ENCODE measurements at places on chromosomes 6 and 20.

DNA sequence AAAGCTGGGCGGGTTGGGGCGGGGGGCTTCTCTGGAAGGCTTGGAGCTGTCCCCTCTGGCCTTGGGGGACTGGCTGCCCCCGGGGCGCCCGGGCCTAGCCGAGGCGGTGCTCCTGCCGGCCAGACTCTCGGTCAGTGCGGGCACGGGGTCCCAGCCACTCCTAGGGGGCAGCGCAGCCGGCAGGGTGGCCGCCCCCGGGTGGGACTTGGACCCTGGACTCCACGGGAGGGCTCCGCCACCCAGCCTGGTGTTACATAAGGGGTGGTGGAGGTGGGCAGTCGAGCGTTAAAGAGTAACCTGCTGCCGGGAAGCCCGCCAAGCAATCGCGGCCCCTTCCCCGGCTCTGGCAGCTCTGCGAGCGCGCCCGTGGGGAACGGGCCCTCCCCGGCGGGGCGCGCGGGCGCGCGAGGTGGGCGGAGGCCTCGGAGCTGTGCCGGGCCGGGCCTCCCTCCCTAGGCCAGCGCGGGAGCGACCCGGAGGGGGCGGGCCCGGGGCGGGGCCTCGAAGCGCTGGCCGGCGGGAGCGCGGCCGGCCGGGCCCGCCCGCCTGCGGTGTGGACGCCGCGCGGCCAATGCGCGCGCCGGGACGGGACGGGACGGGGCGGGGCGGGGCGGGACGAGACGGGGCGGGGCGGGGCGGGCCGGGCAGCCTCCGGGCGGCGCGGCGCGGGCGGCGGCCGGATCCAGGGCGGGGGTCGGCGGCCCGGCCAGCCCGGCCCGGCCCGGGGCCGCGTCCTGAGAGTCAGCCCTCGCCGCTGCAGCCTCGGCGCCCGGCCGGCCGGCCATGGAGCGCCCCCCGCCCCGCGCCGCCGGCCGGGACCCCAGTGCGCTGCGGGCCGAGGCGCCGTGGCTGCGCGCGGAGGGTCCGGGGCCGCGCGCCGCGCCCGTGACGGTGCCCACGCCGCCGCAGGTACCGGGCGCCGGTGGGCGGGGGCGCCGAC, at the start of gene SLC2A4RG:
SLC2A4RG (plus strand) TSS at position 647 of the 940 bp plus-strand sequence; CDS start at position 784, 137 bp downstream.
- DNase-seq: peak; percentile 53

DNA sequence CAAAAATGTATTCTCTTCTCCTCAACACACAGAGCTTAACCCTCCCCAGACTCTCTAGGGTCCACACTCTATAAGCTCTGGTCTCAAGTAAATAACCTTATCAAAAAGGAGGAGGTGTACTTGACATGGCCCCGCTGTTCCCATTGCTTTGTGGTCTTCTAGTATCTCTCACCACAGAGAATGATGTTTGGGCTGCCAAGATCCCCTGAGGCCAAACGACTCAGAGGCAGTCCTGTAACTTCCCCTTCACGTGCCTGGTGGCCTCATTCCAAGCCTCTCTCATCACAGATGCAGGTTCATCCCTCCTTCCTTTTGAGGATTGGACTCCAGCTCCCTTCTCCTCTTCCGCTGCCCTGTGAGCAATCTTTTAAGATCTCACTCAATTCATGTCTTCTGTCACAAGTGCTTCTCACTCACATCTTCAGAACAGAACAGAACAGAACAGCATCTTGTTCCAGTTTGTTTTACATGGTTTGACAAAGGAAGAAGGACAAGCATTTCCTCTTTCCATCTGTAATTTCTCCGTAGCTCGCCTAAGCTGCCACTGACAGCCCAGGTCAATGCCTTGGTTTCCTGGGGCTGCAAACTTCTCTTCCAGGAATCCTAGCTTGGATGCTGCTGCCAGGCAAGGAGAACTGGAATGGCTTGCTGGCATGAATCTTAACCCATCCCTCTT, 541.5 kb downstream of the CD83 start:
- no peak for DNase-seq

DNA sequence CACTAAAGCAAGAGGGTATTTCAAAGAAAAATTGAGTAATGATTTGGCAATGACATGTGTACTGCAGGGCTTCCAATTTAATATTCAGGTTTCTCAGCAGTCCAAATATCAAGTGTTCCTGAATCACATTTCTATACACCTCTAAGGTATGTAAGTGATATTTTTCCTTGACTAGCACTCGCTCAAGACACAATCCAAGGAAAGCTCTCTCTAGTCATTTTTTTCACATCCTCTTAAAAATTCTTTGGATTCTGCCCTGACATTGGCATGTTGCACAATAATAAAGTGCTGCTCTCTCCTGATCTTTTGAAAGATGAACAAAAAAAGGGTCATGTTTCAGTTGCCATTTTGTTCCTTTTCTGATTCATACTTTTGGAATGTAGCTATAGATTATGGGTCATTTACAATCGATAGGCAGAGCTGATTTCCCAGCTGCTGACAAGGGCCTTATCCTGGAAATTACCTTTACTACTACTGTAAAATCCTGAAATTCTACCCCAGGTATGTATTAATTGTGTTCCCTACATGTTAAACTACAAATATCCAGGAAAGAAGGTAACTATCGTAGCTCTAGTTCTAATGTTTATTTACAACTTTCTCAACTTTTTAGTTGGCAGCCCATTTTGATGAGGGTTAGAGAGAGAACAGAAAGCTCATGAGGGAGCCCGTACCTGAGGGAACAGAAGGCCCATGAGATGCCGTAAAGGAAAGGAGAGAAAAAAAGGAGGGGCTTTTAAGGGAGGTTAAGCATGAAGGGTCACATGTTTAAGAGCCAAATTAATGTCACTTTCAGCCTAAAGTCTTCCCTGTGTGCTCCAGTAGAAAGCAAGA, 22.2 kb upstream of the ADGRG6 start:
- DNase-seq: no peak

GRCh38 chr20:57618091-57618763, 2.0 kb downstream of the ZBP1 start:
- DNase-seq: no peak

GRCh38 chr6:156618600-156619205, 158.5 kb upstream of the ARID1B start:
- no peak for DNase-seq

DNA sequence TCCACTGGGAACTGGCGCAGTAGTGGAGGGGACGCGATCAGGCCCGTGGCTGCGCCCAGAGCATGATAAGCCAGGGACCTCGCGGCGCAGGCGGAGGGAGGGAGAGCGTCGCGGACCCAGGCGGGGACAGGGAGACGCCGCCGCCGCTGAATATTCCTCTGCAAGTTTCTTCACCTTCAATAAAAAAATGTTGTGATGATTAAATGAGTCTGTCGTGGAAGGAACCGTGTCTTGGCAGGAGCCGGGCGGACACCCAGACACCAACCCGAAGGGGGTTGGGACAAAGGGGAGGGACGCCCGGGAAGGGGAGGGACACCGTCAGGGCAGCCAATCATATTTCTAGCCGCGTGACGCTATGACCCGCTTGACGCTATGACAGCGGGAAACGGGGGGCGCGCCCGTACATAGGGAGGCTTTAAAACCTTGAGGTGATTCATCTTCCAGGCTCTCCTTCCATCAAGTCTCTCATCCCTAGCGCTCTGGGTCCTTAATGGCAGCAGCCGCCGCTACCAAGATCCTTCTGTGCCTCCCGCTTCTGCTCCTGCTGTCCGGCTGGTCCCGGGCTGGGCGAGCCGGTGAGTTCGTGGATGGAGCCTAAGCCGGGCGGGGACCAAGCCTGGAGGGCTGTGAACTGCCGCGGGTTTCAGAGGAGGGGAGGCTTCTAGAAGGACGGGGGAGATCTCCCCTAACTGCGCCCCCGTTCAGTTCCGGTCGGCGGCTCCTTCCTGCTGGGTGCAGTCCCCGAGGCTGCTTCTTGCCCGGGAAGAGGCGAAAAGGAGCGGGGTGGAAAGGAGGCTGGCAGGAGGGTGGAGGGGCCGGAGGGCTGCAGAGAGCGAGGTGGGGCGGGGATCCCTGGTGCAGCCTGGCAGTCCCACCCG, at the start of gene ULBP2:
ULBP2 (plus strand) TSS at position 432 of the 878 bp plus-strand sequence; CDS start at position 491, 59 bp downstream.
- DNase-seq: peak; percentile 90

GRCh38 chr6:21586740-21587178, 6.8 kb upstream of the SOX4 start:
- DNase-seq: no peak

DNA sequence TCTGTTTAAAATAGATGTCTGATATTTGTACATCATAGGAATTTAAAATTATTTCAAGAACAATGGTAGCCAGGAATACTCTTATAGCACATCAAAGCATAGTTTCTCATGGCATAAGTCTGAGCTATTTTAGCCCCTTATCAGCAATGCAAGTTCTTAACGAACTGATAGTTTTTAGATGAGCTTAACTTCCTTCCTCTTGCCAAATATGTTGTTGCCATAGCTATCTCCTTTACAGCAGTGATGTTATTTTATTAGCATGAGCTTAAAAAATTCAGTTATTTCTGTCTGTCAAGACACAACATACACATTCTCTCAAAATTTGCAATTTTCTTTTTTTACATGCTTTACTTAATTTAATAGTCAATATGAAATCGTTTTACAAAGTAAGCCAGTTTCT, 867.2 kb downstream of the PHF3 start:
- no peak for DNase-seq

All from effector memory CD8-positive, alpha-beta T cell (primary cell).